ENCODE measurements at places on chromosomes 6 and 20. TPM values are rescaled to one million over a fixed set of nuclear protein-coding genes. Genes with fewer than 3 reads are reported as not detected.

DNA sequence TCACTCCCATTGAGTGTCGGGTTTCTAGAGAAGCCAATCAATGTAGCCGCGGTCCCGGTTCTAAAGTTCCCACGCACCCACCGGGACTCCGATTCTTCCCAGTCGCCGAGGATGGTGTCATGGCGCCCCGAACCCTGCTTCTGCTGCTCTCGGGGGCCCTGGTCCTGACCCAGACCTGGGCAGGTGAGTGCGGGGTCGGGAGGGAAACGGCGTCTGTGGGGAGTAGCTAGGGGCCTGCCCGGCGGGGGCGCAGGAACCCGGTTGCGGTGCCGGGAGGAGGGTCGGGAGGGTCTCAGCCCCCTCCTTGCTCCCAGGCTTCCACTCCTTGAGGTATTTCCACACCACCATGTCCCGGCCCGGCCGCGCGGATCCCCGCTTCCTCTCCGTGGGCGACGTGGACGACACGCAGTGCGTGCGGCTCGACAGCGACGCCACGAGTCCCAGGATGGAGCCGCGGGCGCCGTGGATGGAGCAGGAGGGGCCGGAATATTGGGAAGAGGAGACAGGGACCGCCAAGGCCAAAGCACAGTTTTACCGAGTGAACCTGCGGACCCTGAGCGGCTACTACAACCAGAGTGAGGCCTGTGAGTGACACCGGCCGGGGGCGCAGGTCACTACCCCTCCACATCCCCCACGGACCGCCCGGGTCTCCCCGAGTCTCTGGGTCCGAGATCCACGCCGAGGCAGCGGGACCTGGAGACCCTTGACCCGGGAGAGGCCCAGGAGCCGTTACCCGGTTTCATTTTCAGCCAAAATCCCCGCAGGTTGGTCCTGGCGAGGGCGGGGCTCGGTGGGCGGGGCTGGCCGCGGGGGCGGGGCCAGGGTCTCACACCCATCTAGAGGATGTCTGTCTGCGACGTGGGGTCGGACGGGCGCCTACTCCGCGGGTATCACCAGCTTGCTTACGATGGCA lies 35.2 kb upstream of the HLA-G start:
- DNase-seq = peak; percentile 46

DNA sequence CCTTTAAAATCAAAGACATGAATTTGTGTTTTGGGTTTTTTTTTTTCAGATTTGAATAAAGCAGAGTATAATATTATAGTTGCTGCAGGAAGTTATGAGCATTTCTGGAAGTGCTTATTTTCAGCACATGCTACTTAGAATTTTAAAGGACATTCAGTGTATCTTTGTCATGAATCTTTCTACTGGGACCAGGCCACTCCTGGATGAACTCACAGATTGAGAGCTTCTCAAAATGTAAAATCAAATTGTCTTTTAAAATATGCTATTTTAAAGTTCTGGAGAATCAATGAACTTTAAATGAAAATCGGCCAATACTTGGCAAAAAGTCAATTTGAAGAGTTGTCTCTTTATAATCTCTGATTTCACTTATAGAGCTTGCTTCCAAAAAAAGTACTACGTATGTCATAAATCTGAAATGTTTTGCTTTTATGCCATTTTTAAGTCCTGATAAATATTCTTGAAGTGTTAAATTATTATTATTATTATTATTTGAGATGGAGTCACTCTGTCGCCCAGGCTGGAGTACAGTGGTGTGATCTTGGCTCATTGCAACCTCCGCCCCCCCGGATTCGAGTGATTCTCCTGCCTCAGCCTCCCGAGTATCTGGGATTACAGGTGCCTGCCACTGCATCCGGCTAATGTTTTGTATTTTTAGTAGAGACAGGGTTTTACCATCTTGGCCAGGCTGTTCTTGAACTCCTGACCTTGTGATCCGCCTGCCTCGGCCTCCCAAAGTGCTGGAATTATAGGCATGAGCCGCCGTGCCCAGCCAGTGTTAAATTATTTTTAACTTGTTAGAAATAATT lies 175.7 kb upstream of the AKAP12 start:
- DNase-seq = no peak

DNA sequence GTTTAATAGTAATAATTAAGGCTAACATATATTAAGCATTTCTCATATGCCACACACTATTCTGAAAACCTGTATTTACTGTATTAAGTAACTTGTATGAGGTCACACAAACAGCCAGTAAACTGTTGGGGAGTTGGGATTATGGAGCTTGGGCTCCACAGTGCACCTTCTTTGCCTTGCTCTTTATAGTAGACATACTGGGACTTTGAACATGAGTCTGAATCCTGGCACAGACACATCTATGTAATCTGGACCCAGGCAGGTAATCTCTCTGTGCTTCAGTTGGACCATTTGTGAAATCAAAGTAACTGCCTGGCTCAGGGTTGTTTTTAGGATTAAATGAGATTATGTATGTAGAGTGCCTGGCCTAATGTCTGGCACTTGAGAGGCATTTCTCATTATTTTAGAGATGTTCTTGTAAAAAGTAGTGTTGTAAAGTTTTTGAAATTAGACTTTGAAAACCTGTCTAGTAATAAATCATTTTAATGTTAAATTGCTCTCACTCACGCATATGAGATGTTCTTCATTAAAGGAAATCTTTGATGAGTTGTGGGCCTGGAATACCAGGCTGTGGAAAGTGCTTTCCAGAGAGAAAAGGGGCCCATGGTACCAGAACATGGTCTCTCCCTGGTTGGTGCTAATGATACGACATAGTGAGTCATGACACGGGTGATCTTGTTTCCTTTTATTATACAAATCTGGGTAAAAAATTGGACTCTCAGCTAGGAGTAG lies 34.3 kb downstream of the LRRC1 start:
- DNase-seq = no peak

DNA sequence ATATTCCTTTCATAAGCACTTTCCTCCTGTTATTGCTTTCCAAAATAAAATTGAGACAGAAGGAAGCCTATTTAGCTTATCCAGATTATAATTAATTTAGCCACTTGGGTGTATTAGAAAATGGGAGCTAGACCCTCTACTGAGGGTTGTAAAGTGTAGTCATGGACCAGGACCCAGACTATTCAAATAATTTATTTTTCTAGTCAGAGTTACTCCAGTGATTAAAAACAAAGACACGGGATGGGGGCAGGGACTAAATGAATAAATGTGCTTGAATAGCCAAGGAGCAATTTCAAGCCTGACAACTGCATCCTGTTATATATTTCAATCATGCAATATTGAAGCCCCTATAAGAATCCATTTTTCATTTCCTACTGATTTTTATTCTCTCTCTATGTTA lies 41.6 kb downstream of the KLHL32 start:
- DNase-seq = no peak

Gene HMGCLL1
- not detected for total RNA-seq

Gene HLA-DRB1
- not detected for total RNA-seq

GRCh38 chr6:84061613-84062398 lies 28.2 kb downstream of the MRAP2 start:
- DNase-seq = no peak

Gene ANGPT4
- not detected for total RNA-seq

Gene MTCH1
- 253 TPM for total RNA-seq

GRCh38 chr6:111381123-111381522 lies 101.9 kb downstream of the REV3L start:
- DNase-seq = peak; percentile 8

Gene ENPP1
- total RNA-seq = 5.1 TPM

GRCh38 chr6:25958700-25959162 lies 3.9 kb upstream of the TRIM38 start:
- no peak for DNase-seq

Gene GLYATL3
- total RNA-seq = not detected

DNA sequence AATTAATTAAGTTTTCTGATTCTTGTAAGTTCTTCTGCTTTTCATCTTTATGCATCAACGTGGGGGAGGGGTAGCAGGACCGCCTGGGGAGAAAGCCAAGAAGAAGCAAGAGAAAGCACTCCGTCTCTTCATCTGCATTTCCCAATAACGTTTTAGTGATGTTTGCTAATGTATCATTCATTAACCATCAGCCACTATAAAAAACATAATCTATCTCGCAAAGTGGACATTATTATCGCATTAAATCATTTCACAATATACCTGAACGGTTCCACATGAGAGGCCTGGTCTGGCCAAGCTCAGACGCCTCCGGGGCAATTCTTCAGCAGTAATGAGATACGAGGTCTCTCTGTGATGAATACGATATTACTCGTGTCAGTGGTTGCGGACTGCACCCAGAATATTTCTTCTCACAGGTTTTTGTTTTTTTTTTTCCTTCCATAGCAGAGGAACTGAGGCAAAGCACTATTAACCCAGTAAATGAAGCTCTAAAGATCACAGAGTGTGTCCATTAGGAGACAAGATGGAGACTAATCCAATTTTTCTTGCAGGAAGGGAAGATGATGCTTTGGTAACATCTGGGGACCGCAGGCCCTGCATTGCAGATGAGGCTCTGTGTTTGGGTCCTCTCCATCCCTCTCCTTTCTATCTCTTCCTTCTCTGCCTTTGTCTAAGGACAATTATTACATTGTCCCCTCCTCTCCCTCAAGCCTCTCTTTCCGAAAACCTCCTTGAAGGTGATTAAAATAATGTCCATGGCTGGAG lies 156.1 kb downstream of the SLC35B3 start:
- DNase-seq = no peak

DNA sequence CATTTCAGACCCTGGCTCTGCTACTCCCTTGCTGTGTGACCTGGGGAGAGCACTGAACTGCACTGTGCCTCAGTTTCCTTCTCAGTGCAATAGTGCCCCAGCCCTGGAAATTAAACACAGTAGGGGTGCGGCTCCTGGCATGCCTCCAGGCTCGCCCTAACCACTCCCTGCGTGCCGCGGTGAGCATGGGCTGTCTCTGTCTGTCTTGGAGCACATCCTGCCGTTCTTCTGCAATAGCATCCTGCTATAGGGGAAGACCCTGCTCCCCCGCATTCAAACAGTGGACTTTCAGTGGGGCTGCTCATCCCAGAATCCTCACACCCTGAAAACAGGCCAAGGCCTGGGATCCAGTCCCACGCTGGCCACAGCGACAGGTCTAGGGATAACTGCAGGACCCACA lies 129.5 kb downstream of the FOXC1 start:
- DNase-seq = no peak

Gene LBP
- not detected for total RNA-seq

DNA sequence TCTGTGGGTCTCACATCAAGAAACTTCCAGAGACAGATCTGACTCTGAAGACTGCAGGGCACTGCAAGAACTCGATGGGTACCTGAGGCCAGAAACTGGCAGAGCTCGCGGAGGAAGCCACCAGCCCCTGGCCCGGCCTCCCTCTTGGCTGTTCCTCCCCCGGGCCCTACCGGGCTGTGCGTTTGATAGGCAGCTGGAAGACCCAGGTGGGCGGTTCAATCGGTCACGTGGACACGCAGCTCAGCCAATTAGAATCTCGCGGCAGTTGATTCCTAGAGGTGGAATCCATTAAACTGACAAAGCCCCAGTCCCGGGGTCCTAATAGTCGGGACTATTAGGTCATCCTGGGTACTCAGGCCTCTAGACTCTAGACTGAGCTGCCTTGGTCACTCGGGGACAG lies 154.2 kb upstream of the PROKR2 start:
- DNase-seq = no peak
